Stimulated activated naive CD8-positive, alpha-beta T cell treated with anti-CD3 and anti-CD28 coated beads, Interleukin-15, amount 100 ng/mL, for 72 hours (primary cell): ENCODE measurements at places on chromosomes 2 and 18.

DNA sequence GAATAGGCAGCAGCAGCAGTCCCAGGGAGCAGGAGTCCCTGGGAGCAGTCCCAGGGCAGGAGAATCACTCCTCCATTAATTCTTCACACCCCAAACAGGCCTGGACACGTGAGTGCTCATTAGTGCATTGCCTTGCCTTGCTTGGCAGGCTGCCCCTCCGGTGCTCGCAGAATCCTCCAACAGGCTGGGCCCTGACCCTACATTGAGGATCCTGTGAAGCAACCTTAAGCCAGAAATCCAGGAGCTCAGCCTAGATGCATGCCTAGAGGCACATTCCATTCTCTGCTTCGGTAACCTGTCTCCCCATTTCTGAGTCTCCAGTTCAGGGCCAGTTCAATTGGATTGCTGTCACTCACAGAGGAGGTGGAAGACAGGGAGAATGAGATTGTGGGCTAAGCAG, 97.4 kb upstream of the LRATD1 start:
- no peak for DNase-seq

- peak; percentile 62 for DNase-seq
Measured at GRCh38 chr2:71510196-71510807, 56.9 kb downstream of the DYSF start.

- DNase-seq = no peak
Measured at GRCh38 chr18:3409811-3410210, 40.2 kb upstream of the TGIF1 start.

DNA sequence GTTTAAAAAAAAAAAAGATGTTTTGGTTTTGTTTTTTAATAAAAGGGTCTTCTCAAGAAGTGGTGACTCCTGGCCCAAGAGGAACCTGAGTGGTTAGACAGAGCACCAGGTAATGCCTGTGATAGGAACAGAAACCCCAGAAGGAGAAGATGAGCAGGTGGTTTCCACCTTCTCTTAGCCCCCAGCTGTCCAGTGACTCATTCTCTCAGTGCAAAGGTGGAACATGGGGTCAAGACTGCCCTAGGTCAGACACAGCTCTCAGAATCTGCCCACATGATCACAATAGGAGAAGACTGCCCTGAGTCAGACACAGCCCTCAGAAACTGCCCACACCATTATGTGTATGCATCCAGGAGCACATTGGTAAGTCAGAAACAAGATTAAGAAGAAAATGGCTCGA, 61.8 kb downstream of the TBC1D8 start:
- no peak for DNase-seq

- no peak for DNase-seq
Measured at GRCh38 chr2:241499146-241499965, 9.0 kb downstream of the STK25 start.

GRCh38 chr18:61896118-61896517, 3.3 kb upstream of the RNF152 start:
- no peak for DNase-seq

- no peak for DNase-seq
Measured at GRCh38 chr2:232901736-232902578, 31.9 kb downstream of the SNORC start.

DNA sequence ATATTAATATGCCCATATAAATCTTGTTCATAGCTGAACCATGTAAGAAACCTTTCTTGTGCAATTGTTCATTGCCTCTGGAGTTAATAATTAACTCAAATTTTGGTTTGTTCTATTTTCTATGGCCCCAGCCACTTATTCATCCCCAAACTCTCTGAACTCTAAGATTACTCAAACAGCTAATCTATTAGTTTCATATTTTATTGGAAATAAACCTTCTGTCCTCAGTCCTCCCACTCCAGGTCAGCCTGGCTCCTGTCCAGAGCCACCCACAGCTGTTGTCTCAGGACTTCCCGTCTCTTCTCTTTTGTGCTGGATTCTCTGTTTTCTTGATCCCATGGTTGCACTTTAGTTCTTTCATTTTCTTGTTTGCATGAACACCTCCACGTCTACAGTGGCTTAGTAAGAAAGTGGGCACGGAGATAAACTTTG, 4.4 kb upstream of the RNF103 start:
- no peak for DNase-seq

GRCh38 chr2:74293191-74293991, 49.8 kb downstream of the SLC4A5 start:
- no peak for DNase-seq

DNA sequence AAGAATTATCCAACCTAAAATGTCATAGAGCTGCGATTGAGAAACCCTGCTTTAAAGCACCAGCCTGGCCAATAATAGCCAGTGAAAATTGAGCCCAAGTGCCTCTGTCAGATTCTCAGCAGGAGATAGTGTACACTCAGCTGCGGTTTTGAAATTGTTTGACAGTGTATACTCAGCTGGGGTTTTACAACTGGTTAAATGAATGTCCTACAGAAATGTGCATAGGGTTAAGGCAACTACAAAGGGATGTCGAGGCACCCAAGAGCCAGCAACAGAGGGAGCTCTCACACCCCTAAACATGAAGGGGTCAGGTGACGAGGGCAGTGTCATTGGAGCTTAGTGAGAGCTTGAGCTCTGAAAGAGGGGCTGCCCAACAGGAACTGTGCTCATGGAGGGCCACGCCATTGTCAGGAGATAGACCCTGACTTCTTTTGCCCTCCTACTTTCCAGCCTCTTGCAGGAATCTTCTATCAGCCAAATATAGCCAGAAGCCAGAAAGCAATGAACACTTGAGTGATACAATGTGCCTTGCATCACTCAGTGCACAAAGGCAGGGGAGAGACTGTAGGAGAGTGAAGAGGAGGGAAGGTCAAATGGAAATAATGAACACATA, 15.1 kb downstream of the ACTG2 start:
- peak; percentile 55 for DNase-seq

DNA sequence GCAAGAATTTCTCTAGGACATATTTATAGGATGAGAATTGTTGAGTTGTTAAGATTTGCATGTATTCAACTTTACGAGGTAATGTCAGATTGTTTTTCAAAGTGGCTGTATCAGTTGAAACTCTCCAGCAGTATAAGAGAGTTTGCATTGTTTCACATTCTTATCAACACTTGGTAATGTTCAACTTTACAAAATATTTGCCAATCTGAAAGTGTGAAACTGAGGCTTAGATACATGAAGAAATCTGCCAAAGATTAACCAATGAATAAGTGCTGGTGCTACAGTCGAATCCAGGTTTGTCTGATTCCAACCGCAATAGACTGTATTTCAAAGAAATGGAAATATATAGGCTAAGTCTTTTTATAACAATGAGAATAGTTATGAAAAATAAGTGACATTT, 117.0 kb downstream of the EHBP1 start:
- no peak for DNase-seq

DNA sequence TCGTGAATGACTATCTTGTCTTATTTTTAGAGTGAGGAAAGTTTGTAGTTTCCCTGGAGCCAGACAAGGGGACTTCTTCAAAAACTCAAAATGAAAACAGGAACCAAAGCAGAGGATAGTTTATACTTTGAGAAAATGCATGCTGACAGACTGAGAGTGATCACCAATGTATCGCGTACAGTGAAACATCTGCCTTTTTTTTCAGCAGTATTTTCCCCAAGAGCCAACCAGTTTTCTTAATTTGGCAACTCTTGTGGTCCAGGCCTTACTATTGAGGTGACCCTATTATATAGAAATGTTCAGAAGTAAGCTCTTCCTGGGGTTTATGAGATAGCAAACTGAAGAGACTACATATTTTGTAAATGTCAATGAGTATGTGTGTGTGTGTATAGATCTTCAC, 153.7 kb upstream of the VRK2 start:
- DNase-seq = no peak

- DNase-seq = no peak
Measured at GRCh38 chr2:157936406-157936805, 60.3 kb upstream of the ACVR1 start.

- no peak for DNase-seq
Measured at GRCh38 chr2:51079945-51080344, 48.0 kb upstream of the NRXN1 start.
